Skin of body (tissue), 3 donors: ENCODE measurements at places on chromosomes 11 and 22. TPM values are rescaled to one million over a fixed set of nuclear protein-coding genes. Genes with fewer than 3 reads are reported as not detected.

DNA sequence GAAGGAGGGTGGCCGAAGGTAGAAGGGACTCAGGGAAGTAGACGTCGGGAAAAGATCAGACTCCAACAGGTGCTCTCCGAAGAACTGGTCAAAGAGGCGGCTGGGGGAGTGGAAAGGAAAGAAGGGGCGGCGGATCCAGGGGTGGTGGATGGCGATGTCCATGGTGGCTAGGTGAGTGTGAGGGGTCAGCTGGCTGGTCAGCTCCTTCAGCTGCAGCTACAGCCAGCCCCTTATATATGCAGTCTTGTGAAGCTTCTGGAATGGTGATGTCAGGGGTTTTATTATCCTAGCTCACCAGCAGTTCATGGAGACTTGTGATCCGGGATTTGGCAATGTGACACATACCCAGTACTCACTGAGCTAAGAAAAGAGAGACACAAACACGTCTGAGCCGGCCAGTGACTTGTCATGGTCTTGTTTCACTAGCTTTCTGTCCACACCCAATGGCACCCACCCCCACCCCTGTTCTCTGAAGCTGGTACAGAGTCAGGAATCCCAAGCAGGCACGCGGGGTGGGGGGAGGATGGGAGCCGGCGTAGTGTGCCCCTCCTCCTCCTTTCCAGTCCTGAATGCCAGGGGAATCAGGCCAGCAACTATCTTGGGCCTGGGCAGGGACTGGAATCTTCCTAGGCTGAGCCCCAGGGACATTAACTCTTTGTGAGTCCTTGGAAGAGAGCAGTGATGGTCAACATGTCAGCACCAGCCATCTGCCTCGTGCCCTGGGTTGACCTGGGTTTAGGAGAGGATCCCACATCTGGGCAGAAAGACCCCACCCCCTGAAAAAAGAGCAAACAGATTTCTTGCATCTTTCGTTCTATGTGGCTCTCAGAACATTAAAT is at the start of gene CRYAB:
Gene CRYAB, minus strand, starts transcription at position 208 of the 839 bp plus-strand sequence. Its CDS starts 46 bp downstream, at position 162.
- peak; percentile 76 for DNase-seq

Gene SUSD2
- total RNA-seq, result 0.99 TPM

Gene MMP11
- 4.9 TPM for total RNA-seq

Gene ROM1
- 1.5 TPM for total RNA-seq

GRCh38 chr11:112564228-112564955 is 303.7 kb upstream of the PLET1 start:
- peak; percentile 54 for DNase-seq

GRCh38 chr22:30694640-30695350 is at the start of gene OSBP2:
Gene OSBP2 (plus strand): TSS chr22:30694874. CDS start chr22:30694910, 36 bp downstream.
- no peak for DNase-seq

Gene DAGLA
- total RNA-seq, result 1.1 TPM

Gene FERMT3
- 7.2 TPM for total RNA-seq

DNA sequence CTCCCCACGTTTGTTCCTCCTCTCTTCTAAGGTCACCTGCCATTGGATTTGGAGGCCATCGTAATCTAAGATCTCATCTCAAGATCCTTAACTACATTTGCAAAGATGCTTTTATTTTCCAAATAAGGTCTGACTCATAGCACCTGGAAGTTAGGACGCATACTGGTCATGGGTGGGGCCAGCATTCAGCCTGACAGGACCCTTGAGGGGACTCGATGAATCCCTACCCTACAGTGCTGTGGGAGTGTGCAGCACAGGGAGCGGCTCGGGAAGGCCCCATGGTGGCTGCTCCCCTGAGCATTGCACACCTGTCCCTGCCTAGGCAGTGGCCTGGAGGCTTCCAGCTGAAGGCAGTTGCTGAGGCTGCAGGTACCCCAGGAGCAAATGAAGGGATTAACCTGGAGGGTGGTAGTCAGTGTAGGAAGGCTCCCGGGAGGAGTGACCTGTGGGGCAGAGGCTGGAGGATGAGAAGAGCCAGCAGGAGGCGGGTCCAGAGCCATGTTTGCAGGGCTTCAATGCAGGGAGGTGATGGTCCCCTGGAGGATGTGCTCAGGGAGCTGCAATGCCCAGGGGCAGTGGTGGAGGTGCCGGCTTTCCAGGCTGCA is 362.2 kb downstream of the CTTN start:
- no peak for DNase-seq

DNA sequence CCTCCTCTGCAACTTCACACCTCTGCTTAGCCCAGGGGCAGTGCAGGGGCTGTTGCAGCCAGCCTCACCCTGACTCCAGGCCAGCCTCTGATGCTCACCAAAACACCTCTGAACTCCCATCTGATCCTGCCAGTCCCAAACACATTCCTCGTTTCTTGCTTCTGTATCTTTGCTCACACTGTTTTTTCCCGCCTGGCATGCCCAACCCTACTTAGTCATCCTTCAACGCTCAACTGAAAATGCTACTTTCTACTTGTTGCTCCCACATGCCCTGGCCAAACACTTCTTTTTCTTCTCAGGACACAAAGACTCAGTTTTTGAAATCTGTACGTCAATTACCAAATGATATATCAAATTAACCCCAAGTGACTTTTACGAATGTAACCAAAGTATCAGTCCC is 140.8 kb upstream of the ZBED5 start:
- no peak for DNase-seq

DNA sequence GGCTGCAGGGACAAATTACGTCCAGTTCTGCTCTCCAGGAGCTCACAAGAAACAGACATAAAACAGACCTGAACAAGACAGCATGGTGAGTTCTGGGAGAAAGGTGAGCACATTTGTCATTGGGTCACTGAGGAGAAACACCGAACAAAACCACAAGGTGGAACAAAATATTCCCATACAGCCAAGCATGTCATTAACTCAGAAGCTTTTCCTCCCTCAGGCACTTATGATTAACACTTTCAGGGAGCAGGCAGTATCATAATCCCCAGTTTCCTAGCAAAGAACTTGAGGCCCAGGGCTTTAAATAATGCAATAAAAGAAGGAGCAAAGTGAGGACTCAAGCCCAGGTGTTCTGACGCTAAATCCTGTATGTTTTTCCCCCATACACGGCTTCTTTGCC is 43.0 kb downstream of the P4HA3 start:
- no peak for DNase-seq

DNA sequence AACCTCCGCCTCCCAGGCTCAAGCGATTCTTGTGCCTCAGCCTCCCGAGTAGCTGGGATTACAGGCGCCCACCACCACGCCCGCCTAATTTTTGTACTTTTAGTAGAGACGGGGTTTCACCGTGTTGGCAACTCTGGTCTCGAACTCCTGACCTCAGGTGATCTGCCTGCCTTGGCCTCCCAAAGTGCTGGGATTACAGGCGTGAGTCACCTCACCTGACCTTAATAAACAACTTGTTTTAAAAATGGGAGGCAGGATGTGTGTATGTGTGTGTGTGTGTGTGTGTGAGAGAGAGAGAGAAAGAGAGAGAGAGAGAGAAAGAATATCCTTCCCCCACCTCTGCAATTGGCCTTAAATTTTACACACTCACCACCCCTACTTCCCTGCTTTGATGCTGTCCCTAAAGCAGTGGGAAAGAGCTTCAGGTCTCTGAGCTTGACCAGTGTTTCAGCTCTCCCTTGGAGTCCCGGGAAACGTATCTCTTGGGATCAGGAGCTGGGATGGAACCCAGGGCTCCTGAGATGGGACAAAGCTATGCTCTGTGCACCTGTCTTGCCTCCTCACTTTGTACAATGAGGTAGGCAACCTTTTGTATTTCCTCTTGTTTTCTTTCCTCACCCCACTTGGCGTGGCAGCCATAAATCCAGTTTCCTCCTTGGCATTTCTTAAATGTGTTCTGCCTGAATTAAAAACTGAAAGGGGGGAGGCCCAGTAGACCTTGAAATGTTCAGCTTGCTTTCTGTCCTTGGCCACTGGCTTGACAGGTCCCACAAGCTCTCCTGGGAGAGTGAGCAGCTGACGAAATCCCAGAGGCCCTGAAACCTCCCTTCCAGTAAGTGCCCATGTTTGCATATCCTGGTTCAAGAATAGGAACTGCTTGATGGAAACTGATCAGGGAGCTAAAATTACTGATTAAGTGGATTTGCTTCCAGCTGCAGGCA is 17.8 kb upstream of the XBP1 start:
- no peak for DNase-seq

Gene PIM3
- total RNA-seq, result 48.5 TPM

Gene UBE4A
- 31.4 TPM for total RNA-seq

GRCh38 chr11:32983506-32983905 is 32.2 kb upstream of the DEPDC7 start:
- no peak for DNase-seq

Gene PIWIL4
- 6.2 TPM for total RNA-seq

- no peak for DNase-seq
These were observed 6.4 kb upstream of the PKNOX2 start for GRCh38 chr11:125157953-125158680.

DNA sequence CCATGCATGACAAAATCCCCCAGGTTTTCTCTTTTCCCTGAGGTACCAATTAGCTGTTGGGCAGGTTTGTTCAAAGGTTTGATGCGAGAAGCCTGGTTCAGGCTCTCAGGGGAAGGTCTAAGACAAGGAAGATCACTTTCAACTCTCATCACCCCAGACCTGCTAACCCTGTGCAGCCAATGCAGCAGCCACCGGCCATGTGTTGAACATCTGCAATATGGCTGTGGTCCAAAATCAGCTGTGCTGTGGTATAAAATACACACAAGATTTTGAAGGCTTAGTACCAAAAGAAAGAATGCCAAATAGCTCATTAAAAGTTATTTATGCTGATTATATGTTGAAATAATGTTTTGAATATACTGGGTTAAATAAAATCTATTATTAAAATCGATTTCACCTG is 58.5 kb downstream of the SMCO4 start:
- DNase-seq, result no peak

Gene CYP2R1
- total RNA-seq, result 10.9 TPM

Gene TTC9C
- 23.9 TPM for total RNA-seq

GRCh38 chr22:37483050-37483449 is 3.1 kb downstream of the MFNG start:
- no peak for DNase-seq

DNA sequence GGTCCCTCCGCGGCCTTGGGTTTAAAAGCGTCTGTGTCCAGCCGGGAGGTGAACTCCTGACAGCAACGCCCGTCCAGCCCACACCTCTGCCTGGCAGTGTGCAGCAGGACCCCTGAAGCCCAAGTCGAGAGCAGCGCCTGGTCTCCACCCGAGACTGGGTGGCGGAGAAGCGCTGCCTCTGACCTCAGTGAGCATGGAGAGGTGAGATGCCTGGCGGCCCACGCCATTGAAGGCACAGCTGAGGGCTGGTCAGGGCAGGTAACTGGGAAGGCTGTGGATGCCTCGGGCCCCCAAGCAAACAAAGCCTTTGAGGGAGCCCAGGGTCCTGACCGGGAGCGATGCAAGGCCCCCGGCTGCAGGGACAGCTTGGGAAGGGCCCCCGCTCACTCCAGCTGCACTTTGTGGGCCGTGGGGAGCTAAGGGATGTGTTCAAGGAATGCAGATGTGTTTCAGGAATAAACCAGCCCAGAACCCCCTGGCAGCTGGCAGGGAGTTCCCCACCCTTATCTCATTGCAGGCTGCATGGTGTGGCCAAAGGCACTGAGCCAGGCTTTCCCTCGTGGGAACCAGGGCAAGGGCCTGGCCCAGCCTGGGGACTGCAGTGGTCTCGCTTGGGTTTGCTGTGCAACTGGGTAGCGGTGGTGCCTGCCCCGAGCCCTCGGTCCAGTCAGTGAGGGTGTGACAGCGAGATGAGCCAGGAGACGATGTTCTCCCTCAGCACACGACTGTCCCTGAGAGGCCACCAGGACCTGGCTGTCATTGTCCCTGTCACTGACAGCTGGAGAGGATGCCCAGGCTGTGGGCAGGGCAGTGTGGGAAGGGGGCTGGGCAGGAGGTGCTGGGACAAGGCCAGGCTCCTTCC is 92.5 kb downstream of the WNT7B start:
- no peak for DNase-seq

DNA sequence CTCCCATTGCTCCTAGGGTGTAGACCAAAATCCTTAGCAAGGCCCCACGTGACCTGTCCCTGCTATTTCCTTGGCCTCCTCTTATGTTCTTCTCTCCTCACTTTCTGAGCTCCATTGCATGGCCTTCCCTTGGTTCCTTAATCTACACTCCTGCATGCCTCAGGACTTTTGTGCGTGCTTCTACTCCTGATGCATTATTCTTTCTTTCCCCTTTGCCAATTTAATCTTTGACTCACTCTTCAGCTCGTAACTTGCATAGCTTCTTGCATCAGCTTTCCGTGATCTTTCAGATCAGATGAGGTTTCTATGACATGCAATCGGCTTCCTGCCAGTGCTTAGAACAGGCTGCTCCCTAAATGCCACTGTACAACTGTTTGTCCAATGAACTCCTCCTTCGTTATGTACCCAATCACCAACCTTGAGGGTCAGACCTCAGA is 261.6 kb upstream of the CADM1 start:
- no peak for DNase-seq

Gene CCDC116
- total RNA-seq, result 0.20 TPM

Gene PTPRJ
- total RNA-seq, result 8.1 TPM

GRCh38 chr22:50236731-50237409 is 8.0 kb downstream of the TUBGCP6 start:
- DNase-seq, result no peak

DNA sequence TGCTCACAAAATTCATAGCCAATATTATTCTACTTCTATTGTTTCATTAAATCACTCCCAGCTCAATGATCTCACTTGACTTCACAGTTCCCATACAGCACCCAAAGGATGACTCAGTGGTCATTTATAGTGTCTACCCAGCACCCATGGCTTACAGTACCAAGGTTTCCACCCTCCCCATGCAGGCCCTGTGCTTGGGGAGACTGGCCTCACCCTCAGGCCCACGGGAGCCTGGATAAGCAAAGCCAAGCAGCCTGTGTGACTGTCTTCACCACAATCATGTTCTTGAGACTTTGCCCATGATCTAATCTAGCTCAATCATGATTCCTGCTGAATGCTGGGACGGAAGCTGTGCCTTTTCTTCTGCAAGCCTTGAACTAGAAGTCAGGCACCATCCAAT is 97.6 kb downstream of the SLC36A4 start:
- no peak for DNase-seq

- DNase-seq, result no peak
These were observed 6.2 kb upstream of the FAM83F start for GRCh38 chr22:39988386-39989114.

DNA sequence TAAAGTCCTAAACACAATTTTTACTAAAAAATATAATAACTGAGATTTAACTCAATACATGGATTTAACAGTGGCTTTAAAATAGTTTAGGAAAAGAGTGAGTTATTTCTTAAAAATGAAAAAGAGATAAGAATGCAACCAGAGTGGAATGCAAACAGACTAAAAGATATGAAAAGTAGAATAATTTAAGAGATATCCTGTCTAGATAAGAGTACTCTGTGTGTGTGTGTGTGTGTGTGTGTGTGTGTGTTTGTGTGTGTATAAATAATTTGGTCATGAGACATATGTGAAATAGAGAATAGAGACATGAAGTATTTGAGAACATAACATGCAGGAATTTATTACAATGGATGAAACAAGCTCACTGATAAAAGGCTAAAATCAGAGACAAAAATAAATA is 986.9 kb upstream of the CHORDC1 start:
- DNase-seq, result no peak

Gene KCTD14
- 1.6 TPM for total RNA-seq

Gene OR51I1
- 0.59 TPM for total RNA-seq

Gene CHEK1
- 16.6 TPM for total RNA-seq

Gene DYNC2H1
- 51.6 TPM for total RNA-seq

Gene ST14
- total RNA-seq, result 18.3 TPM

Gene PGA5
- 0.39 TPM for total RNA-seq

- no peak for DNase-seq
These were observed 2.6 kb upstream of the P2RY6 start for GRCh38 chr11:73269459-73270015.
